ENCODE measurements at places on chromosomes 6 and 20.

DNA sequence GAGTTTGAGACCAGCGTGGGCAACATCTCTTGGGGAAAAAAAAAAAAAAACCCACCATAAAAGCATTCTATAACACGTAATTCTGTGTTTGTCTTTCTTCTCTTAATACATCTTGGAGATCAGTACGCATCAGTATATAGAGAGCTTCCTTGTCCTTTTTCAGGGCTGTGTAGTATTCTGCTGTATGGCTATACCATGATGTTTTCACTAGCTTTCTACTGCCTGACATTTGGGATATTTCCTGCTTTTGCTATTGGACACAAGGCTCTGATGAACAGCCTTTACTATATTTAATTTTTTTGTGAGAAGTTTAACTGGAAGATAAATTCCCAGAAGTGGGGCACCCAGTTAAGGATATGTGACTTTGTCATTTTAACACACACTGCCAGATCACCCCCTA is 7.0 kb downstream of the TRIB3 start:
- no peak for DNase-seq

GRCh38 chr20:58871533-58872102 is 19.1 kb downstream of the GNAS start:
- DNase-seq = no peak

GRCh38 chr6:152094992-152095592 is 287.6 kb downstream of the ESR1 start:
- DNase-seq = no peak

DNA sequence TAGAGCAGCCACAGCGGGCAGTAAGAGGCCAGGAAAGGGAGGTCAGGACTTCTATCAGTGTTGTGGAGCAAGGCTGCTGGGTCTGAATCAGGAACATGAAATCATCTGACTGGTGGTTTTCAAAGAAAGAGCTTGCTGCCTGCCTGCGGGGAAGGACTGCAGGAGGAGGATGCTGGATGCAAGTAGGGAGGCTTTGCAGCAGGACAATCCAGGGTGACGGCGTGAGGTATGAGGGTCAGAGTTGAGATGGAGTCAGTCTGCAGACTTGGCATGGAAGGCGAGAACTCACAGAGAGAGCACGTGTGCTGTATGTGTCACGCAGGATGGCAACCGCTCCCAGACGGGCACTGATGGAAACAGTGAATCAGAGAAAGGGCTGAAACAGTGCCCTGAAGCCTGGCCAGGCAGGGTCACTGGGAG is 59.2 kb upstream of the CD93 start:
- DNase-seq = no peak

- DNase-seq = no peak
Measured at GRCh38 chr6:32589596-32590449, at the start of gene HLA-DRB1. TSS of gene HLA-DRB1 (minus strand) at chr6:32589848. CDS start at chr6:32589742, 106 bp downstream.

DNA sequence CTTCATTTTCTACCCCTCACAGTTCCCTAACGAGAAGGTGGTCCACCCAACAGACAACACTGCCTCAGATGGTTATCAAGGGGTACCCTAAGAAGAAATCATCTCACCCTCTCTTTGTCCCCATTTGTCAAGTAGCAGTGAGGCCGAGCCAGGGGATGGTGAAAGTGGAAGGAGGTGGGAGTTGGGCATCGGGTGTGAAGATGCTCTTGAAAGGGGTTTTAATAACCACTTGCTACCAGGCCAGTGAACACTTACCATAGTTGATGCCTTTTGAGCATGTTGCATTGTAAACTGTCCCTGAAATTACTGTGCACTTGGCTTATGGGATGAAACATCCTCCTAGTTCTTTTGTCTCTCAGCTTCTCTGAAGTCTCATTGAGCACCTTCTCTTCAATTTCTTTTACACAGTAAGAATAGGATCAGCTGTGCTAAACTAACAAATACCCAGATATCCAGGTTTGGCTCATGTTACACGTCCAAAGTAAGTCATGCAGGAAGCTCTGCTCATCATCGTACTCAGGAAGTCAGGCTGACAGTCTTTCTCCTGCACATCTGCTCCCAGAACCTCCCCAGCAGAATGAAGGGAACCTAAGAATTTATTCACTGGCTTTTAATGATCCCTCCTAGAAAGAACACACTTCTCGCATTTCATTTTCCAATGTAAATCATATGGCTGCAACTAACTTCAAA is 13.3 kb downstream of the HLA-DPB1 start:
- DNase-seq = no peak

Measured in NCI-H1105 (cell line).